ENCODE measurements at places on chromosomes 6 and 20.

- no peak for DNase-seq
These were observed 70.9 kb downstream of the HFE start for GRCh38 chr6:26158076-26158580.

GRCh38 chr20:21767739-21768223 lies 62.3 kb downstream of the PAX1 start:
- no peak for DNase-seq

DNA sequence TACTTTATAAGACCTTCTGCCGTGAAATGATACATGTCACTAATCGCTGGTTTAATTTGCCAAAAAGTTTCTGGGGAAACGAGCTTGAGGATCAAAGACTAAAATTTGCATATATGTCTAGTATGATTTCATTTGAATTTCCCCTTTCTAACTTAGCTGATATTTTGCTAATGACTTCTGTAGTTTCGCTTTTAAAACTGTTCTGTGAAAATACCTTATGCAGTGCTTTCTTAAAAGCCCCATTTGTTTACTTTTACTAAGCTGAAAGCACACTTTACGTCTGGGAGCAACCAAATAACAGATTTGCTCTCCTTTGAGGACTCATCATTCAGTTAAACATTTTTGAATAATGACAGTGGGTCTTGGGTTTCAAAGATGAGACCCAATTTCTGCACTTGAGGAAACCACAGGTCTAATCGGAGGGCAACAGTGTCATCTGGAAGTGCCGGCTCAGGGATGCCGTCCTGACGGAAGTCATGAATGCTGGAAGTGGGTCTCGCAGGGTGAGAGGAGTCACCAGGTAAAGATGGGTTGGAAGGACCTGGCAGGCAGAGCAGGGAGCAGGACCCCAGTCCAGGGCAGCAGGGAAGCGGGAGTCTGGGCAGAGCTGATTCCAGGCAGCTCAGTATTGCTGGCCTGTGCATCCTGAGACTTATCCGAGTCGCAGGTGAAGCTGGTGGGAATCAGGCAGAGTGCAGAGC lies 33.2 kb downstream of the PLEKHG1 start:
- DNase-seq: no peak

- peak; percentile 45 for DNase-seq
These were observed 13.9 kb downstream of the ZNF831 start for GRCh38 chr20:59177266-59178250.

GRCh38 chr6:70415247-70415646 lies 1.9 kb downstream of the FAM135A start:
- DNase-seq: no peak

GRCh38 chr6:23611776-23612381 lies 514.1 kb upstream of the NRSN1 start:
- DNase-seq: no peak

DNA sequence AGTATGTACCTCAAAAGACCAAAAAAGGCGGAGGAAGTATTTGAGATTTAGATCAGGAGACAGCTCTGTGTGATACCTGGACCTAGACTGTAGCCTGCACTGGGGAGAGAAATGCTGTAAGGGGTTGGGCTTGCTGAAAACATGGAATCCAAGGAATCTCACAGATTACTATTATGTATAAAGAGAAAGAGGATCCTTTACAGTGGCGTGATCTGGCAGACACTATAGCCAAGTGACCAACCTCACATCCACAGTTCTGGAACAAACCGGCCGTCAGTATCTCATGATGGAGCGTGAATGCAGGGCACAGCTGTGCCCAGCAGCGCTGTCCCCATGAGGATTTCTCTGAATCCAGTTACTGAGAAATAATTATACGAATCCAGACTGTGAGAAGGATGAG lies 12.3 kb downstream of the DDX27 start:
- DNase-seq: no peak

- no peak for DNase-seq
These were observed 14.5 kb upstream of the TMEM170B start for GRCh38 chr6:11522812-11523605.

DNA sequence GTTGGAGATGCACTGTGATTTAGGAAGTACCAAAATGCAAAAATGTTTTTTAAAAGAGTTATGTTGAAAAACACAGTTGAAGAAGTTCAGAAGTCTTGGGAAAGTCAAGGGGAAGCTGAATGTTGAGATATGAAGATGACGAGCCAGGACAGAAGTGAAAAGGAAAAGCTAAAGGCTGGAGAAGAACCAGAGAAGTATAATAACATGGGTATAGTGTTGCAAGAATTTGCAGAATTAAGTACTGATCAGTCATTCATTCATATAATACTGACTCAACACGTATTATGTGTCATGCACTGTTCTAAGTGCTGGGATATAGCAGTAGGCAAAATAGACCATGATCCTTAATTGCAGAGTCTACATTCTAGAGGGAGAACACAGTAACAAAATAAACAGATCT lies 432.8 kb downstream of the CDC5L start:
- DNase-seq: no peak
